Activated B cell treated with CpG ODN at 0.5 μM for 24 hours (primary cell): ENCODE measurements at places on chromosomes 3 and 15.

- no peak for DNase-seq
Observed at GRCh38 chr3:181947606-181948005, 235.9 kb downstream of the SOX2 start.

DNA sequence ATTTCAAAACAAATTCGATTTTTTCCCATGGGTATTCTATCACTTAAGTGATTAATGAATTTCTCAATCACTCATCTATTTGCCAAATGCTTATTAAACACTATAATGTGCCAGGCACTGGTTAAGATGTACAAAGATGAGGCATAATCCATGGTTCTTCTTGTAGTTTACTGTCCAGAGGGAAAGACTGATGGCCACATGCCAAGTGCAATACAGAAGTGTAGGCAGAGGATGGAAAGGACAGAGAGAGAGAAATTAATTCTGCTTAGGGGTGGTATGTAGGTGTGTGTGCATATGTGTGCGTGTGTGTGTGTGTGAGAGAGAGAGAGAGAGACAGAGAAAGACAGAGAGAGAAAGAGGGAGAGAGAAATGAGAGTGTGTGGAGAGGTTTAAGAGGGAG lies 120.8 kb upstream of the CCNL1 start:
- DNase-seq, result no peak

DNA sequence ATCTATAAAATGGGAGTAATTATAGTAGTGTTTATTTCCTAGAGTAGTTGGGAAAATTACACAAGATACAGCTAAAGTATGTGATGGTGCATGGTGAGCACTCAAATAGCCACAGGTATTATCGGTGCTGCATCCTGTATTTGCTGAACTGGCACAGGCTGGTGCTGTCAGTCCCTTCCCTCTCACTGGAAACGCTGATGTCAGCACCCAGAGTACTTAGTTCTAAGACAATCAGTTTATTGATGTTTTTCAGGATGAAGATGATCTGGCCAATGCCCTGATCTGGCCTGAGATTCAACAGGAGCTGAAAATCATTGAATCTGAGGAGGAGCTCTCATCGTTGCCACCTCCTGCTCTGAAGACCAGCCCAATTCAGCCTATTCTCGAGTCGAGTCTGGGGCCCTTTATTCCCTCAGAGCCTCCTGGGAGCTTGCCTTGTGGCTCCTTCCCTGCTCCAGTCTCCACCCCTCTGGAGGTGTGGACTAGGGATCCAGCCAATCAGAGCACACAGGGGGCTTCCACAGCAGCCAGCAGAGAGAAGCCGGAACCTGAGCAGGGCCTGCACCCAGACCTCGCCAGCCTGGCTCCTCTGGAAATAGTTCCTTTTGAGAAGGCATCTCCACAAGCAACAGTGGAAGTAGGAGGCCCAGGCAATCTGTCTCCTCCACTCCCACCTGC lies 49.7 kb downstream of the TMEM39A start:
- no peak for DNase-seq

DNA sequence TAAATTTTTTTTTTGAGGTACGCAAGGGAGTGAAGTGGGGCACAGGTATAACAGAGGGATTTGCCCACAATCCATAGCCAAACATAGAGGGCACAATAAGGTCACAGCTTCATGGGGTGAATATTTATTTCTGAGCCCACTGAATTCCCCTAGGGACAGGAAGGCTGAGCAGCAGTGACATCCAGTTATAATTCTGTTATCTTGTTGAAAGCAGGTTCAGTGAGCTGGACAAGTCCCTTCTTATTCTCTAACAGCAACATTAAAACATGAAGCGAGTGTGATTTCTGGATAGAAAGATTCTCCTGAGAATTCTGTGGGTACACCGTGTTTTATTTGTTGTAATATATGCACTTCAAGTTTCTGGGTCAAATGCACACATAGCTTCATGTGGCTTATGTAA lies 538.2 kb downstream of the NAALADL2 start:
- DNase-seq, result no peak

DNA sequence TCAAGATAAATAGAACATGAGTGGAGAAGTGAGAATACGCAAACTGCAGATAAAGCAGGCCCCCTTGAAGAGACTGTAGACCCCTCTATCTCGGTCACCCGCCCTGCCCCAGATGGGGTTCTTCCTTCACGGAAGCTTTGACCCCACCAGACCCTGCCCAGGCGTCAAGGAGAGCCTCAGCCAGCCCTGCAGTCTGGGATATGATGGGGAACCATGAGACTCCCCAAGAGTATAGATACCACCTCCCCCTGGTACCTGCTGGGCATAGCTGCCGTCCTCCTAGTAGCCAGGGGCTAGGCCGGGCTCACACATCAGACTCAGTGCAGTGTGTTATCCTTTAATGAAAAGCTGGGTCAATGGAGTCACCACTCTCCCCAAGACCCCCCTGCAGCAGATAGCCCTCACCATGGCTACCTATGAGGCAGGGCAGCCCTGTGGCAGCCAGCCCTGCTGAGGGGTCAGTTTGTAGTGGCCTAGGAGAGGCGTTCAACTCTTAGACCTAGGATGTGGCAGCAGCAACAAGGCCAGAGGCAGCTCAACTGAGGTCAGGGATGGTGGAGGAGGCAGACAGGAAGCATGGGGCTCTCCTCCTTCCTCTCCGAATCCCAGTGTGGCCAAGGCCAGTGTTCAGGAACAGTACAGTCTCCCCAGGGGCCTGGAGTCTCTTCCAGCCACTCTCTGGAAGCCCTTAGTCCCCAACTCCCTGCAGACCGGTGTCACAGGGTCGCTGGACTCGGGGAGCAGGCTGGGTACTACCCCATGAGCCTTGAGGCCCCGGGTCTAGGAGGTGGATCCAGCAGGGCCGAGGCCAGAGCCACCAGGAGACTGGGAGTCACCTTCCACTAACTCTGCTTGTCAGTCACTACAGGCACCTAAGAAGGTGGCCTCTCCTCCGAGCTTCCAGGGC lies 26.1 kb downstream of the PLXNB1 start:
- DNase-seq, result no peak

DNA sequence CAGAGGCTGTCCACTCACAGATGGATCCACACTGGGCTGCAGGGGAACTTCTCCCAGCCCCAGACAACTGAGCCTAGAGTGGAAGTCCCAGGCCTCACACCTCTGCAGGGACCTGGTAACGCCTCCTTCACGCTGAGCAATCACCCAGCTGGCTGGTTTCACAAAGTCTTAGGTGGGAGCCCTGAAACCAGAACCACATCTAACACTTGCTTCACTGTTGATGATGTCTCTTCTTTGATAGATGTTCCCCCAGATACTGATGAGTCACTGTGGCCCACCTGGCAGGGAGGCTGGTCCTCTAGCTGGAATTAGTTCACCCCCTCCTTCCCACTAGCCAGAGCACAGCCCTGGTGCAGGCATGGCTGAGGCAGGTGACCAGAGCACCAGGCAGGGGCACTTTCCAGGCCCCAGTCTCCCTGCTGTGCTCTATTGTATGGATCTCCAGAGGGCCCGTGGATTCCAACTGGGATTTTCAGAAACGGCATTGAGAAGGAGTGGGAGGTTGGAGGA lies 33.5 kb downstream of the MYL3 start:
- DNase-seq, result no peak

DNA sequence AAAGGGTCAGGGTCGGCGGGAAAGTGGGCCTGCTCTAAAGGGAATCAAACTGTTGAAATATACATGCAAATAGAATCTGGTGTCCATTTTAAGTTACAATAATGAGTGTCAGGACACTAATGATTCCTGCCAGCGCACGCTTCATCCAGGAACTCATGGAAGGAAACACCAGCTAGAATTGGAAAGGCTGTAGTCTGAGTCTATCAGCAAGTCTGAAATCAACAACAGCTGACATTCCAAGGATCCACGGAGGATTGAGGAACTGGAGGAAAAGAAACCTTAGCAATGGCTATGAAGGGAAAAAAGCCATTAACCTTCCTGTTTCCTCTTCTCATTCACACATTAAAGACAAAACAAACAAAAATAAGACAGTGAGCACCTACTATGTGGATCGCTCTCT lies 1063.1 kb downstream of the NTRK3 start:
- no peak for DNase-seq

DNA sequence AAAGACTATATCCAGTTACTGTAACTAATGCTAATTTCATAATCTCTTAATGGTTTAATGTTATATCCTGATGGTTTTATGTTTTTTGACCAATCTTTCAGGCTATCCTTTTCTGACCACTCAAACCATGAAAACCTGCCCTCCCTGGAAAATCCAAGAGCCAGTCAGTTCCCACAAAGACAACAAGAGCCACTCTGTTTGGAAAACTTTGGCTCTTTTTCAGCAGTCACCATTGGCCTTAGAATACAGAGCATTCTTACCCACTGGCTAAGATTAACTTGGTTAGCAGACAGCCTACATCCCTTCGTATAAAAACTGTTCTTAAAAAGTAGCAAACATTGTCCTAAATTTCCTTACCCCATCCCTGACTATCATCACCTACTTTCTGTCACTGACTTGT lies 32.9 kb downstream of the ALCAM start:
- DNase-seq, result no peak

DNA sequence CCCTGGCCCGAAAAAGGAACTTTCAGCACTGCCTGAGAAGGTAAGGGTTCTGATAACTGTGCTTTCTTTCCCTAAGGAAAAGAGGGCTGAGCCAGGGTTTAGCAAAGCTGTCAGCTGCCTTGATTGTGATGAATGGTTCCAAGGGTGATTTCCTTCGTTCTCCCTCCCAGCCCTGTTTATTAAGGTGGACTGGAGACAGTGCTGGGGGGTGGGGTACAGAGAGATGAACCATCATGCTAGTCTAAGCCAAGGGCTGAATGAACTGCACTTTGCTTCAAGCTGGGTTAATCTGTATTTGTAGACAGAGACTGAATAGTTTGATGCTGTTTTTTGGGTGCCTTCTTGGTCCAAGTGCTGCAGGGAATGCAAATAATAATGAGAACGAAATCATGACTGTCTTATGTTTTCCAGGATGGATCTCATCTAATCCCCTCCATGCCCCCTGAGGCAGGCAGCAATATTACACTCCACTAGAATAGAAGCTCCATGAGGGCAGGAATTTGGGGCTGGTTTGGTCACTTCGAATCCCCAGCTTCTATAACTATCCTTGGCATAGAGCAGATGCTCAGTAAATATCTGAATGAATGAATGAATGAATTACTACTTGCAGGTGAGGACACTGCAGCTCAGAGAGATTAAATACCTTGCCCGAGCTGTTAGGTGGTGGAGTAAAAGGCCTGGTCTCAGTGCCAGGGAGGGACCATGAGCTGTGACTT lies 10.9 kb downstream of the PXYLP1 start:
- DNase-seq, result no peak

- no peak for DNase-seq
Observed at GRCh38 chr3:191119415-191120295, 79.4 kb upstream of the OSTN start.

GRCh38 chr15:31448635-31448979 lies 122.0 kb downstream of the KLF13 start:
- no peak for DNase-seq

DNA sequence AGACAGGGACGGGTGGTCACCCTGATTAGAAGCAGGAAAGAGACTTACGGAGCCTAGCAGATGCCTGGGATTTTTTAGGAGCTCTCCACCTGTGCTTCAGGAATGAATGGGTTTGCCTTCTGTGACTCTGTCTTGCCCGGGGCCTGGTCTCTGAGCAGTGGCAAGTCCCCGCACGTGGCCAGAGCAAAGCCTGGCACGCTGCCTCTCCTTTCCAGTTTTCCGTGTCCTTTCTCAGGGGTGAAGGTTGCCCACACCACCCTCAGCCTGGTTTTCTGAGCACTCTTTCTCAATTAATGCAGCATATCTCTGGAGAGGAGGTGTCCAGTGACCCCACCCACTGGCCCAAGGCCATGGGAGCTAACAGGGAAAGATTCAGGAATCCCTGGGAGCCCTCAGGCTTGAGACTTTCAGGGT lies 14.5 kb upstream of the CHST14 start:
- DNase-seq, result no peak

DNA sequence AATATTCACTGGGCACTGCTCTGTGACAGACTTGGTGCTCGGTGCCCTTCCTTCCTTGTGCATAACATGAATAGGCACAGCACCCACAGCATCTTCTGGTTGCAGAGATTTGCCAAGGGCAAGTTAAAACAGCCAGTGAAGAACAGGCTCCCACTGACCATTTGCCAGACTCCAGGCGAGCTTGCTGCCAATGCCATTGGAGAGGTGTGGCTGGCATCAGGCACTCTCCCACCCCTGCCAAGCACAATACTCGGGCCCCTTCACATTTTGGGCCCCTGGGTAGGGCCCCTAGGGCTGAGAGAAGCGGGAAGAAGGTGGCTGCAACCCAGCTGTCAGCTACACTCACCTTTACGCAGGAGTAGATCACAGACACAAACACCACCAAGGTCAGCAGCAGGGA lies 112.1 kb downstream of the SEC22A start:
- no peak for DNase-seq

DNA sequence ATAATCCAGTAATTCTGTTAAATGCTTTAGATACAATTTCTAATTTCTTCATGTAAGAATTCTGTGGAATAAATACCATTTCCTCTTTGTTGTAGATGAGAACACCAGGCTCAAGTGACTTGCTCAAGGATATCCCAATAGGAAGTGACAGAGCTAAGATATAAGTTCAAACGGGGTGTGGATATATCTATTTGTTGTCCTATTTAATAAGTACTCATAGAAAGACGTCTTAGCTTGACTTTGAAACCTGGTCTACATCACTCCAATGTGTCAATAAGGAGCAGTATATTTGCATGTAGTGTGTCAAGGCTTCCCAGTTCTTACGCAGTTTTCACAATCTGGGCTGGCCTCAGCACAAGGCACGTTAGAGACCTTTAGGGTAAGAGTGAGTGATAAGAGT lies 4.7 kb upstream of the GCSAM start:
- DNase-seq, result no peak

- DNase-seq, result no peak
Observed at GRCh38 chr15:95624100-95624499, 706.4 kb upstream of the NR2F2 start.

GRCh38 chr15:66294157-66294931 lies 976 bp downstream of the DIS3L start:
- no peak for DNase-seq

DNA sequence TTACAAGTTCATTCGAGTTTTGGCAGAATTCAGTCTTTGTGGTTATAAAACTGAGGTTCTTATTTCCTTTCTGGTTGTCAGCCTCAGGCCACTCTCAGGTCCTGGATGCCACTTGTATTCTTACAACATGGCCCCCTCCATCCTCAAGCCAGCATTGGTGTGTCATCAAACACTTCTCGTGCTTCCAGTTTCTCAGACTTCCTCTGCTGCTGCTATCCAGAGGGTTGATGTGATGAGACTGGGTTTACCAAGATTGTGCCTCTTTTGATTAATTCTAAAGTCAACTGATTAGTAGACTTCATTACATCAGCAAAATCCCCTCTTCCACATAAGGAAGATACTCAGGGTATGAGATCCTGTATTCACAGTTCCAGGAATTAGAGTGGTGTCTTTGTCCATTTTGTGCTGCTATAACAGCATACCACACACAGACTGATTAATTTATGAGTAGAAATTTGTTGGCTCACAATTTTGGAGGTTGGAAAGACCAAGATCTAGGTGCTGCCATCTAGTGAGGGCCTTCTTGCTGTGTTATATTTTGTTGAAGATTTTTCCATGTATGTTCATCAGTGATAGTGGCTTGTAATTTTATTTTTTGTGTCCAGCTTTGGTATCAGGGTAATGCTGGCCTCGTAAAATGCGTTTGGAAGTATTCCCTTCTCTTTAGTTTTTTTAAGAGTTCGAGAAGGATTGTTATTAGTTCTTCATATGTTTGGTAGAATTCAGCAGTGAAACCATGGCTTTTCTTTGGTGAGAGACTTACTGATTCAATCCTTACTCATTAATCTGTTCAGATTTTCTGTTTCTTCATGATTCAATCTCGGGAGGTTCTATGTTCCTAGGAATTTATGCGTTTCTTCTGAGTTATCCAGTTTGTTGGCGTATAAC lies 11.1 kb downstream of the LRCH3 start:
- no peak for DNase-seq
